ENCODE measurements at places on chromosomes 4 and X.

- no peak for ATAC-seq
Observed at GRCh38 chrX:132071254-132071653, 48.2 kb downstream of the STK26 start.

DNA sequence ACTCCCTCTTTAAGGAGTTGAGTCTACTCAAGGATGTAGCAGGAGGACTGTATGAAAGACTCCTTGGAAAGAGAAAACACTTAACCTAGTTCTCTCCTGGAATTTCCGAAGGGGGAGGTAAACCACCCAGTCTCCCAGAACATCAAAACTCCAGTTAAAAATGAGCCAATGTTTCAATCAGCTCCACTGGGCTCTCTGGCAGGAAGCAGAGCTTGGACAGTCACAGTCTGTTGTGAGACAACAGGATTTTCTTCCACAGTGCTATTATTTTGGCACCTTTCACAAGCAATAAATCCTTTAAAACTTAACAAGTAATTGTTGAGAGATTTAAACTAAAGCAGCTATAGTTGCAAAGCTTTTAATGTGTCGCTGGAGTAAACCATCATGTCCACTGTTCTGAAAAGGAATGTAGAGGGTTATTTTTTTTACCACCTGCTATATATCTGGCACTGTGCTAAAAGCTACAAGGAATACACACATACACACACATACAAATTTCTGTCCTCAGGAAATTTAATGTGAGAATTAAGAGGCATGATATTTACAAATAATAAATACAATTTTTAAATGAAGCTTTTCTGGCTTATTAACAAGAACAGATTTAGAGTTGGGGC, 229.2 kb upstream of the INTU start:
- ATAC-seq, result no peak

GRCh38 chr4:53309321-53310040, 56.4 kb downstream of the SCFD2 start:
- ATAC-seq, result no peak

DNA sequence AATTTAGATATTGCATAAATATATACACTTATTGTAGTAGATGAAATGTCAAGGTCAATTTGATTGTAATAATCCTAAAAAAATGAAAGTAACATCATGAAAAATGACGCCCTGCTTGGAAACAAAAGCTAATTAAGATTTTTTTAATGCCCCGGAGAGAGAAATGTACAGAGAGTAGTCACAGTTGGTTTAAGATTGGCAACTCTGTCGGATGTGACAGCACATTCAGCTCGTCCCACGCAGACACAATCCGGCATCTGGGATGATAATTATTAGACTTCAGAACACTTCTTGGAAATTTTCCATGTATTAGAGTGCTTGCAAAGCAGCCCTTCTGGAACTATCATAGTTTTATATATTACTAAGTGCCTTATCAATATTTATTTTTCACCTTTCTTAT, 478.0 kb downstream of the PDHA2 start:
- ATAC-seq, result no peak

- ATAC-seq, result no peak
Observed at GRCh38 chr4:128716338-128716737, 93.2 kb upstream of the JADE1 start.

- no peak for ATAC-seq
Observed at GRCh38 chr4:168028970-168029597, 63.3 kb upstream of the ANXA10 start.

GRCh38 chr4:100208964-100209363, 18.7 kb upstream of the DDIT4L start:
- no peak for ATAC-seq

DNA sequence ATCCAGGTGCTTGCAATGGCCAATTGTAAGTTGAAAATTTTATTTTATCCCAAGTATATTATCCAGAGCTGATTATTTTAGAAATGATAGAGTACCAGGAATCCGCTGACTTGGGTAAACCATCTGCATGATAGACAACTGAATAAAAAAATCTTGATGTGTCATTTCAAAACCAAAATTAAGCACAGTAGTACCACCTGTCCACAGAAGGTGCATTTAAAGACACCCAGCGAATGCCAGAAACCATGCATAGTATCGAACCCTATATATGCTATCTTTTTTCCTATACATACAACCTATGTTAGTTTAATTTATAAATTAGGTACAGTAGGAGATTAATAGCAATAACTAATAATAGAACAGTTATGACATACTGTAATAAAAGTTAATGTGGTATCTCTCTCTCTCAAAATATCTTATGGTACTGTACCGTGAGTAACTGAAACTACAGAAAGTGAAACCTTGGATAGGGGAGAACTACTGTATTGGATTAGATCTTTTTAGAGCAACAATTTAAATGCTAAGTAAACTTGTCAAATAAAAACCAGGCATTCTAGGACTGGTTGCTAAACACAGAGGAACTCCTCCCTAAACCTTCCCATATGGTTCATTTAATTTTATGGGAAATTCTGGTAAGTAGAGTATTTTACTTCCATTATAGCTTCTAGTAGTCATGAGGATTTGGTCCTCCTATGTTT, 6.2 kb downstream of the NEIL3 start:
- ATAC-seq, result peak; percentile 69

All from activated CD4-positive, CD25-positive, alpha-beta regulatory T cell treated with anti-CD3 and anti-CD28 coated beads, Interleukin-2, amount 50 U/mL, for 24 hours (primary cell).